Esophagus squamous epithelium (tissue), 5 donors: ENCODE measurements at places on chromosomes 12 and 14.

DNA sequence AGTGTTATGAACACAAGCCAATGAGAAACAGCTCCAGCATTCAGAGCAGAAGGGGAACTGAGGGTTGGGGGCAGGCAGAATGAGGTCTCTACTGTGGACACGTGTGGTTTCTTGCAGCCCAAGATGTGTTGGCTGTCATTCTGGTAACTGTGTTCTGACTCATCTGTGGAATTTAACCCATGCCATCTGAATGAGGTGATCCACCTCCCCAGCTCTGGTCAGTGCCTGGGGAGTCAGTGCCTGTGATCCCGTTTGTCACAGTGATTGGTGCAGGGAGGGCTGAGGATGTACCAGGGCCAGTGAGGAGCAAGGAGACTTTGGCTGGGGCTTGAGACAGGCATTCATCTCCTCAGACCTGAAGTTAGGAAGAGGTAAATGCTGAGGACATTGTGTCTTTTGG, 216.8 kb downstream of the MSRB3 start:
- no peak overlapping the region for H3K4me3 ChIP-seq
- DNase-seq = no peak
- no peak overlapping the region for H3K27ac ChIP-seq
- peaks cover 7% of the 10 kb centered on the region for H3K27me3 ChIP-seq

GRCh38 chr14:59463787-59464485, 1.2 kb downstream of the GPR135 start:
- H3K27ac ChIP-seq = peak overlapping the region; percentile 83
- DNase-seq = no peak
- peaks cover 12% of the 10 kb centered on the region for H3K4me1 ChIP-seq
- no peaks in the 10 kb centered on the region for H3K27me3 ChIP-seq

- DNase-seq = no peak
- no peaks in the 10 kb centered on the region for H3K27me3 ChIP-seq
- H3K4me3 ChIP-seq = no peak overlapping the region
- peaks cover 41% of the 10 kb centered on the region for H3K4me1 ChIP-seq
These were observed 103.8 kb upstream of the ETV6 start for GRCh38 chr12:11545484-11546330.

- no peaks in the 10 kb centered on the region for H3K36me3 ChIP-seq
- peak overlapping the region; percentile 79 for H3K27ac ChIP-seq
- no peak for DNase-seq
- no peak overlapping the region for H3K4me3 ChIP-seq
- no peaks in the 10 kb centered on the region for H3K27me3 ChIP-seq
These were observed 6.3 kb upstream of the EVL start for GRCh38 chr14:100058777-100059437.

DNA sequence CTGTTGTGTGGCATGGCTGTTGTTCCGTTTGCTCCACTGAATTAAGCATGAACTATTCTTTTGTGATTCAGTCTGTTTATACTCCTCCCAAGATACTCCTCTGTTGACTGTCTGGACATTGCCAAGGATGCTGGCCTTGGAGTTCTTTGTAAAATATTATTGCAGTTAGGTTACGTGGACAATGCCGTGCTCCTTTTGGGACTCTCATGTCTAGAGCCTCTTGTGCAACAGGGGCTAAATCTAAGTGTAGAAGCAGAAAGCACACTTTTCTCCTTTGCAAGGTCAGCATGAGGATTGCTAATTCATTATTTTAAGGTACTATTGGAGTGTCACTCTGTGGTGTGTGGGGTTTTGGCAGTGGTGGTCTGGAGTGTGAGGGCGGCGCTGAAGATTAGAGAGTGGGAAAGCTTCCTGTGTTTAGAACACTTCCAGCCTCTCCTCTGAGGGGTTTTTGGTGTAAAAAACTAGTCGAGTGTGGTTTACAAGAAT, 125.4 kb downstream of the SAMD4A start:
- H3K36me3 ChIP-seq = no peaks in the 10 kb centered on the region
- H3K4me3 ChIP-seq = no peak overlapping the region

- H3K4me1 ChIP-seq = peaks cover 74% of the 10 kb centered on the region
- peak overlapping the region; percentile 91 for H3K27ac ChIP-seq
- H3K36me3 ChIP-seq = no peaks in the 10 kb centered on the region
- no peak for DNase-seq
- H3K4me3 ChIP-seq = no peak overlapping the region
These were observed 7.7 kb upstream of the INF2 start for GRCh38 chr14:104681689-104682074.

DNA sequence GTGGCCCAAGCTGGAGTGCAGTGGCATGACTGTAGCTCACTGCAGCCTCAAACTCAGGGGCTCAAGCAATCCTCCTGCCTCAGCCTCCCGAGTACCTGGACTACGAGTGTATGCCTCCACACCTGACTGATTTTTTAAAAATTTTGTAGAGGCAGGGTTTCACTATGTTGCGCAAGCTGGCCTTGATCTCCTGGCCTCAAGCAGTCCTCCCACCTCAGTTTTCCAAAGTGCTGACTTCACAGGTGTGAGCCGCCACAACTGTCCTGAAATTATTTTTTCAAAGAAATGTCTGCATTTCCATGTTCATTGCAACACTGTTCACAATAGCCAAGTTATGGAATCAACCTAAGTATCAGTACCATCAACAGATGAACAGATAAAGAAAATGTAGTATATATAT, 111.4 kb downstream of the FOXA1 start:
- H3K4me1 ChIP-seq = no peaks in the 10 kb centered on the region
- no peaks in the 10 kb centered on the region for H3K36me3 ChIP-seq
- H3K4me3 ChIP-seq = no peak overlapping the region
- no peak for DNase-seq
